ENCODE measurements at places on chromosomes 12 and 14.
A peak's percentile ranks its signal among the peaks of the same experiment; 100 is the strongest.

- no peak for DNase-seq
Observed at GRCh38 chr14:68471964-68472508, 320.8 kb downstream of the ZFP36L1 start.

DNA sequence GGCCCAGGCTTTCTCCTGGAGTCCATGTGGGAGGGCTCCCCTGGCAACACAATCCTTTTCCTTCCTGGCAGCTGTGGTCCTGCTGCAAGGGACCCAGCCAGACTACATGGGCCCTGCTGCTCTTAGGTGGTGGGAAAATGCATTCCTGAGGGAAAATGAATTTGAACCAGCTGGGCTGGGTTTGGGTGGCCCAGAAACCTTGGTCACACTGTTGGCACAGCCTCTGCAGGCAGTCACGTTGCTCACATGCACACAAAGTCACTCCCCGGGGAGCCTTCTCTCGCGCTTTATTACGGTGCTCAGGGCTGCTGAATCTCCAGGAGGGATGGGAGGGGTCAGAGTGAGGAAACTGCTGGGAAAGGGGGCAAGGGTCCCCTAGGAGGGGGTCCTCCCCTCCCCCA lies 17.2 kb downstream of the PLEKHG3 start:
- DNase-seq: no peak

GRCh38 chr12:129607756-129608155 lies 296.1 kb downstream of the TMEM132D start:
- no peak for DNase-seq

GRCh38 chr14:100213587-100213955 lies 25.4 kb upstream of the YY1 start:
- DNase-seq: no peak

- DNase-seq: no peak
Observed at GRCh38 chr12:11769723-11770514, 120.4 kb downstream of the ETV6 start.

DNA sequence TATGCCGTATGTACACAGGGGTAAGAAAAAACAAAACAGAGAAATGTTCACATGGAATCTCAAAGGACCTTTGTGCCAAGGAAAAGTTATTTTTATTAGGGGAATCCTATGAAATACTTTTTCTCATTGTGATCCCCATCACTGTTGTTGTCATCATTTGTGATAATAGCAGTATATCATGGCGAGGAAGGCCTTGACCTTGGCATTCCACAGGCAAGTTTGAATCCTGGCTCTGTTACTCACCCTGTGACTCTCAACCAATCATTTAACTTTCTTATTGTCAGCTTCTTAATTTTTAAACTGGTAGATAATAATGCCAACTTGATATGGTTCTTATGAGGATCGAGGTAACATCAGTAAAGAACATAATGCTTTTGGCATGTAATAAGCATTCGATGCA lies 142.2 kb upstream of the DDHD1 start:
- no peak for DNase-seq

- no peak for DNase-seq
Observed at GRCh38 chr14:65791191-65791981, 378.9 kb downstream of the FUT8 start.

- no peak for DNase-seq
Observed at GRCh38 chr12:97046901-97047300, 139.8 kb downstream of the NEDD1 start.

GRCh38 chr14:99270458-99271220 lies 1.4 kb downstream of the BCL11B start:
- DNase-seq: no peak

GRCh38 chr14:59305836-59306555 lies 117.5 kb downstream of the DAAM1 start:
- DNase-seq: no peak

GRCh38 chr12:6201826-6202225 lies 1.6 kb downstream of the CD9 start:
- no peak for DNase-seq

- no peak for DNase-seq
Observed at GRCh38 chr12:95859344-95859816, 628 bp downstream of the SNRPF start.

DNA sequence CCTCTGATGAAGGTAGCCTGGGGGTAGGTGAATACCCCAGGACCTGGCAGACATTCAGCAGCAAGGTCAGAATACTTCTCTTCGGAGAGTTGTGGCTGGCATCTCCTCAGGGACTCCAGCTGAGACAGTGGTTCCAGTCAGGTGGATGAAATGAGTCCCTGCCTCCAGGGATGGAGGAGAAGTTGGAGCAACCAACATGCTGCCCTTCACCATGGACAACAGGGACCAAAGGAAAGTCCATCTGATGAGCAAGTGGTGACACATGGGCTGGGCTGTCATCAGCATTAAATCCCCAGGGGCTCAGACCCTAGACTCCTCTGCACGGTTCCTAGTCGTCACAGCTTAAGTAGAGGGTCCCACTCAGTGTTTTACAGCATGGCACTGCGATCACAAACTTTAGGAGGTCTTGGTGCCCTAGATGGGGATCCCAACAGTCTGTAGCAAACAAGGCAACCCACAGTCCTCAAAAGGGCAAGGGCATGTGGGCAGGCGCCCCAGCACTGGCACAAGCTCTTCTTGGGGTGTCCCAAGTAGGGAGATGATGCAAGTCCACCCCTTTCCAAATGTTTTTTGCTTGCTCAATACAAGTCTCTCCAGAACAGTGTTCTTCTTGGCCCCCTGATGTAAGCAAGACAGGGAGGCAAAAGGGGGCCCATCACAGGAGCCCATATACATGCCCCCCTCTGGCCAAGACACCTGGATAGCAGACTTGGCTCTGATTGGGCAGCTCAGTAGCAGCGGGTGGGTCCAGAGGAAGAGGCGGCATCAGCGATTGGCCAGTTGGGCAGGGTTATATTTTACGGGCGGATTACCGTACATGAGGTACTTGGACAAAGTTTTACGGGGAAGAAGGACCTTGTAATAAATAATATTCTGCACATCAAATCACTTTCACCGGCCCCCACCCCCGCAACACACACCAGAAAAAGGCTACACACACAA lies 10.8 kb upstream of the CDH24 start:
- DNase-seq: no peak

- DNase-seq: no peak
Observed at GRCh38 chr12:100295764-100296555, 29.0 kb downstream of the SCYL2 start.

GRCh38 chr12:68839183-68840147 lies 31.5 kb downstream of the MDM2 start:
- DNase-seq: no peak

GRCh38 chr14:53529519-53529918 lies 376.4 kb upstream of the DDHD1 start:
- DNase-seq: no peak

DNA sequence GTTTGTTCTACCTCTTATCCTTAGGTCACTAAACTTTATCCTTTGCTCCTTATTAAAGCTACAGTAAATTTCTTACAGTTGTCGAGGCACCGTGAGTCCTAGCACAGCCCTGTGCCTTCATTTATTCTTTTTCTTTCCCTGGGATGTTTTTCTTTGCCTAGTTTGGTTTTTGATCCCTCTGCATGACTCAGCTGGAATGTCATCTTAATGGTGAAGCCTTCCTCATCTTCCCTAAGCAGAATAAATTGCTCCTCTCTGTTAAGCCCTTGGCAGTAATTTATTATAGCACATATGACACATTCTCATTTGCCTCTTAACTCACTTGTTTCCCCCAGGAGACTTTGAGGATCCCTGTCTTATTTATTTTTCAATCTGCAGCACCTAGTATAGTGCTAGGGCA lies 16.6 kb downstream of the ACTR10 start:
- no peak for DNase-seq

DNA sequence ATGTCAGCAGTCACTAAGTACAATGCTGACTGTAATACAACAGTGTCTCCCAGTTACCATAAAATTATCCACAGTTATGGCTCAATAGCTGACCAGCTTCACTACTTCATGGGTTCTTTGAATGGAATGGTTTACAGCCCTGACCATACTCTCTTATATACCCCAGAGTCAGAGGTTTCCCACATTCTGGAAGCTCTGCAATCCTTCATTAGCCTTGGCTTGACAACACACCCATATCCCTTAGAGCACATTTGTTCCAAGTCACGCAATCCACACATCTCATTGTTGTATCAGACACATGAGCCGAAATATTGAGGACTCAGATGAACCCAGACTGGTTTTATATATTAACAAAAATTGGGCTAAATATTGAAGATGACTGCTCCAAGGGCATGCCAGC lies 209.4 kb upstream of the PLXNC1 start:
- no peak for DNase-seq

- DNase-seq: no peak
Observed at GRCh38 chr12:40156021-40156764, 50.3 kb upstream of the SLC2A13 start.

DNA sequence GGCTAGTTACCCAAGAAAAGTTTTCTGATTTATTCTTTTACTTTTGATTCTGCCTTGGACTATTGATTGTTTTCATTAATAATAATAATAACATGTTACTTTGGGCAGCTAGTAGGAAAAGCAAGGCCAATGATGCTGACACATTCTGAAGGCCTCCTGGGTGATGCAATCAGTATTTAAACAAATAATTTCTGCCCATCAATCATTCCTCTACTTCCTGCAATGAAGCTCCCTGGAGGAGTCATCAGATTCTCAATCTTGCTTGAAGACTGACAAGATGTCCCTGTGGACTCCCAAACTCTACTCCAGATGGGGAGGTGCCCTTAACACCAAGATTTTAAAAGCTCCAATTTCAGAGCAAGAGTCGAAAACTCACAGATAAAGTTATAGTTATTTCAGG lies at the start of gene SPX:
TSS of gene SPX (plus strand) at position 244 of the 400 bp plus-strand sequence. CDS start 177 bp downstream, outside the sequence.
- DNase-seq: no peak

GRCh38 chr12:115941362-115941761 lies 336.1 kb downstream of the MED13L start:
- no peak for DNase-seq

GRCh38 chr12:64824500-64825142 lies at the start of gene TBC1D30:
TSS of gene TBC1D30 (plus strand) at chr12:64824647. CDS start at chr12:64824880, 233 bp downstream.
- DNase-seq: no peak

- no peak for DNase-seq
Observed at GRCh38 chr14:95236221-95236620, 78.9 kb upstream of the DICER1 start.

- DNase-seq: no peak
Observed at GRCh38 chr14:103111232-103111868, 11.9 kb upstream of the TNFAIP2 start.

DNA sequence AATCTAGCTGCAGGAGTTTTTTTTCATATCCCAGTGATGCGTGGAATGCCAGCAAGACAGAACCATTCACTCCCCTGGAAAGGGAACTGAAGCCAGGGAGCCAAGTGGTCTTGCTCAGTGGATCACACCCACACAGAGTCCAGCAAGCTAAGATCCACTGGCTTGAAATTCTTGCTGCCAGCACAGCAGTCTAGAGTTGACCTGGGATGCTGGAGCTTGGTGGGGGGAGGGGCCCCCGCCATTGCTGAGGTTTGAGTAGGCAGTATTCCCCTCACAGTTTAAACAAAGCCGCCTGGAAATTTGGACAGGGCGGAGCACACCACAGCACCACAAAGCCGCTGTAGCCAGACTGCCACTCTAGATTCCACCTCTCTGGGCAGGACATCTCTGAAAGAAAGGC lies 86.9 kb upstream of the STXBP6 start:
- no peak for DNase-seq

GRCh38 chr12:52082988-52083637 lies 3.6 kb downstream of the SMIM41 start:
- DNase-seq: peak; percentile 50

GRCh38 chr14:99122521-99123125 lies 149.4 kb downstream of the BCL11B start:
- no peak for DNase-seq
